ENCODE measurements at places on chromosomes 5 and 9. TPM values are rescaled to one million over a fixed set of nuclear protein-coding genes. Genes with fewer than 3 reads are reported as not detected.

GRCh38 chr9:15086778-15087324 is 176.6 kb upstream of the FREM1 start:
- DNase-seq, result no peak

- DNase-seq, result no peak
Measured at GRCh38 chr9:137715321-137715720, 96.5 kb downstream of the EHMT1 start.

GRCh38 chr9:68640421-68641089 is 64.5 kb upstream of the PIP5K1B start:
- no peak for DNase-seq

DNA sequence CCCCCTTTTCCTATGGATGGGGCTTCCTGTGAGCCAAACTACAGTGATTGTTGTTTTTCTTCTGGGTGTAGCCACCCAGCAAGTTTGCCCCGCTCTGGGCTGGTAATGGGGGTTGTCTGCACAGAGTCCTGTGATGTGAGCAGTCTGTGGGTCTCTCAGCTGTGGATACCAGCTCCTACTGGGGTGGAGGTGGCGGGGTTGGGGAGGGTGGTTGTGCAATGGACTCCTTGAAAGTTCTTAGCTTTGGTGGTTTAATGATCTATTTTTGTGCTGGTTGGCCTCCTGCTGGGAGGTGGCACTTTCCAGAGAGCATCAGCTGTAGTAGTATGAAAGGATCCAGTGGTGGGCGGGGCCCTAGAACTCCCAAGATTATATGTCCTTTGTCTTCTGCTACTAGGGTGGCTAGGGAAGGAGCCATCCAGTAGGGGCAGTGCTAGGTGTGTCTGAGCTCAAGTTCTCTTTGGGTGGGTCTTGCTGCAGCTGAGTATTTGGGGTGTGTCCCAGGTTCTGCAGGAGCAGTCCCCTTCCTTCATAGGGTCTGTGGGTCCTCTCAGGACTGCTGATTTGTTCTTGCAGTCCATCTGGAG is 275.6 kb upstream of the PAPPA start:
- no peak for DNase-seq

- no peak for DNase-seq
Measured at GRCh38 chr5:93421987-93422401, 159.0 kb downstream of the NR2F1-AS1 start.

DNA sequence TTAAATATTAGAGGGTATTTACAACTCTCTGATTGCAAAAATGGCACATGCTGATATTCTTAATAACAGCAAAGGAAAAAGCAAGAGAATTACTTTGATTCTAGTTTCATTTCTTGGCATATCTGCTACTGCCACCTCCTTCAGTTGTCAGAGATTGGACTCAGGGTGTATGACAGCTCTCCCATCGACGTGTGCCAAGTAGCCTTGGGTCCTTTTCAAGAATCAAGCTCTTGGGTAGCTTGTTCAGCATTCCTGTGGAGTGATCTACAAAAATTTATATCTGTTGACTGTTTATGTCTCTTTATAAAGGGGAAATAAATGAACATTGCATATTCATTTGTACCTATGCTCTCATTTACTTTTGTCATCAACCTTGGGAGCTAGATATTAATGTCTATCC is 315.6 kb downstream of the PRR16 start:
- DNase-seq, result no peak

DNA sequence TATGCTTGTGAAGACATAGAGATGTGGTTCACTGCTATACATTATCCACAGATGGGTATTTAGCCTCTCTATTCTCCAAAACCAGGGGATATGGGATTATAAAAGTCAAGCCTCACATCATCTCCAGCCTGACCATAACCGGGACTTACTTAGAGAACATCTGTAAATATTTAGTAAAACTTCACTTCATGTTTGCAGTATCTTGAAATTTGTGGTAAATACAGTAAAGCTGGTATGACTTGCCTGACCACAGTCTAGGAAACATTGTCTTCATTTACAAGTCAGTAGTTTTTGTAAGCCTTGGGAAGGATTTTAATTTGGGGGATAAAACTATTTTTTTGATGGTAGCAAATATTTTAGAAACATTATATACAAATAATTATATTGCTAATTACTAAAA is 64.2 kb downstream of the MAST4 start:
- no peak for DNase-seq

- DNase-seq, result no peak
Measured at GRCh38 chr5:108615216-108615615, 132.5 kb upstream of the FER start.

The TAF11L5 gene
- not detected for total RNA-seq

The CXCL14 gene
- total RNA-seq, result not detected

The ARL10 gene
- 0.05 TPM for total RNA-seq

The WWC1 gene
- total RNA-seq, result 13.2 TPM

The CARTPT gene
- not detected for total RNA-seq

The RGS7BP gene
- not detected for total RNA-seq

The TMEFF1 gene
- total RNA-seq, result 4.3 TPM

The CYLC2 gene
- not detected for total RNA-seq

The ADGRD2 gene
- total RNA-seq, result not detected

Measured in SK-MEL-5 (cell line).